Vagina (tissue), 2 donors: ENCODE measurements at places on chromosomes 3 and 15. TPM values are rescaled to one million over a fixed set of nuclear protein-coding genes. Genes with fewer than 3 reads are reported as not detected.
A peak's percentile ranks its signal among the peaks of the same experiment; 100 is the strongest.

Gene RARRES1
- 742 TPM for total RNA-seq

DNA sequence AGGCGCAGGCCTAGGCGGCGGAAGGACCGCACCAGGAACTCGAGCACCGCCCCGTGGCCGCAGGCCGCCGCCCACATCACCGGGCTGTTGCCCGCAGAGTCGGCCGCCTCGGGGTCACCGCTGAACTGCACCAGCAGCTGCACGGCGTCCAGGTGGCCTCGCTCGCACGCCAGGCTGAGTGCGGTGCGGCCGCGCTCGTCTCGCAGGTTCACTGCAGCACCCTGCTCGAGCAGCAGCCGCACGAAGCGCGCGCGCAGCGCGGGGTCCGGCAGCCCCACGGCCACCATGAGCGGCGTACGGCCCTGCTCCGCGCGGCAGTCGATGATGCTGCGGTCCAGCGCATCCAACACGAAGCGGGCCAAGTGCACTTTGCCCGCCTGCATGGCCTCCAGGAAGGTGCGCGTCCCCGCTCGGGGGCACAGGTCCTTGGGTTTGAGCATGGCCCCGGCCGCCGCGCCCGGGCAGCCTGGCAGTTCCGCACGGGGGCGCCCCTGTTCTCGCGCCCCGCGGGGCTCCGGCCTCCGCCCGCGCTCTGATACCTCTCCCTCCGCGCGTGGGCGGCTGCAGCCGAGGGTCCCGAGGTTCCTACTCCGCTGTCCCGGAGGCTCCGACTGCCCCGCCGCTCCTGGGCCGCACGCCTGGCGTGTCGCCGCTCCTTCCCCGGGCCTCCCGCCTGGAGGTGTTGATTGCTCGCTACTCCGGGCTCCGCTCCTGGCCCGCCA is 556 bp downstream of the ANKRD63 start:
- DNase-seq, result no peak

GRCh38 chr15:74403991-74404563 is 29.7 kb downstream of the SEMA7A start:
- DNase-seq, result no peak

- DNase-seq, result no peak
Measured at GRCh38 chr3:49313896-49314688, 25.8 kb downstream of the USP4 start.

Gene ARPP21
- total RNA-seq, result not detected

Gene PPP1R14D
- total RNA-seq, result not detected

GRCh38 chr3:88013592-88013991 is 45.2 kb downstream of the CGGBP1 start:
- DNase-seq, result no peak

DNA sequence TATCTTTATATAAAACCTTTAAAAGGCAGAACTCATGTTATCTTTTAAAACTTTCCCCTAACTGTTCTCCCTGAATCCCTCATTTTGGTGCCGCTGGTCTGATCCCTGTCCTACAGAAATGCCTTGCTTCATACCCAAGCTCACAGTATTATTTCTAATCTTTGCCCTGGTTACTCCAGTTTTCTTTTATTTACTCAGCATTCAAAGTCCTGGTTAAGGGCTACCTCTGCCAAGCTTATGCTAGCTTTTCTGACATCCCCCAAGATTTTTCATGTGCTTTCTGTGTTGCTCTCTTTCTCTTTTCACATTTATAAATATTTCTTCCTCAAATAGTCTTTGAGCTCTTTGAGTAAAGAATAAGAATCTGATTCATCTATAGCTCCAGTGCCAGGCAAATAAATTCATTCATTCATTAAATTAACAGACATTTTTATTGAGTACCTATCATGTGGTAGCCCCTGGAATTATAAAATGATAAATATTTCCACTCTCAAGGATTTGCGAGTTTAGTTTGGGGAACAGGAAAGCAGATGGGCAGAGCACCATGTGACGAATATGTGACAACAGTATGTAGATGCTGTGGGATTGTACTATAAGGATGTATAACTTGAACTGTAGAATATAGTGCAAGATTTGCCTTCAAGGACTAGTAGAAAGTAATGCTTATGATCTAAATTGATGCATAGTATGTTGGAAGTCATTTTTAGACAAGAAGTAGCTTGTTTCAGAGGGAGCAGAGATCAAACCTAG is 247.5 kb downstream of the LPP start:
- DNase-seq, result no peak

- no peak for DNase-seq
Measured at GRCh38 chr3:176967522-176967921, 229.8 kb downstream of the TBL1XR1 start.

Gene TIPIN
- total RNA-seq, result 7.9 TPM

DNA sequence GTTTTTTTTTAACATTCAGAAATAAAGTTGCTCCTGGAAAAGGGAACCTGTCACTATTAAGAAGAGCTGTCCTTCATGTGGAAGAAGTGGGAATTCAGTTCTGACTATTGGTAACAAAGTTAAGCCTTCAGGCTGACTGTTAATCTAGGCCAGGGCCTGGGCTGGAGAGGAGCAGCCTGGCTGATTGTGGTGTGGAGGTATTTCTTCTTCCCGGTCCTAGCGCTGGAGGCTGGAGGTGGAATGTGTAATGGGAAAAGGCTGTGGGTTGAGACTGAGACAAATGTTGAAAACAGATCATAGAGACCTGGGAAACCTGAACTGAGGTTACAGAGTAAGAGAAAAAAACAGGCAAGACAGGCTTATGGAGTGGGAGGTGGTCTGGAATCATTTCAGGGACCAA is 23.8 kb upstream of the SH3BP5 start:
- no peak for DNase-seq

Gene AGBL1
- not detected for total RNA-seq

Gene TNFAIP8L3
- total RNA-seq, result 21.9 TPM

Gene TBC1D23
- total RNA-seq, result 56.5 TPM

GRCh38 chr15:86439614-86440013 is 359.9 kb downstream of the AGBL1 start:
- DNase-seq, result no peak

- DNase-seq, result no peak
Measured at GRCh38 chr3:72238010-72238691, 453.2 kb upstream of the PROK2 start.

DNA sequence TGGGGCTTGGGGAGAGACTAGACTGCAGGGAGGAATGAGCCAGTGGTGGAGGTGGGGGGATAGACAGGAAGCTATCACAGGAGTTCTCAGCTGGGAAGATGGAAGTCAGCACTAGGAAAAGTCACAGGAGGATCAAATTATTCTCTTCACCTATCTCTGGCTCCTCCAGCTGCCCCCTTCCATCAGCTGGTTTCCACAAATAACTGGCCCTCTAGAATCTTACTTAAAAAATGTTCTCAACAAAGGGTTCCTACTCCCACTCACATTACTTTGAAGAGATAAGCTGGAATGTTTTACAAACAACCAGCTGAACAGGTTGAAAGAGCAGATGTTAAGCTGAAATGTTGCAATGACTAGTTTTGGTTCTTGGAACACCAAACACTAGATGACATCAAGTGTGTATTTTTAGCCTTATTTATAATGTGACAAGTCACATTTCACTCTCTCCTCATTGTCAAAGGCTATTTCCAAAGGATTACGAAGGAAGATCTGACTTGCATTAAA is 102.7 kb upstream of the AADACL2 start:
- DNase-seq, result no peak

- DNase-seq, result no peak
Measured at GRCh38 chr3:53495520-53496391, 1.3 kb downstream of the CACNA1D start.

DNA sequence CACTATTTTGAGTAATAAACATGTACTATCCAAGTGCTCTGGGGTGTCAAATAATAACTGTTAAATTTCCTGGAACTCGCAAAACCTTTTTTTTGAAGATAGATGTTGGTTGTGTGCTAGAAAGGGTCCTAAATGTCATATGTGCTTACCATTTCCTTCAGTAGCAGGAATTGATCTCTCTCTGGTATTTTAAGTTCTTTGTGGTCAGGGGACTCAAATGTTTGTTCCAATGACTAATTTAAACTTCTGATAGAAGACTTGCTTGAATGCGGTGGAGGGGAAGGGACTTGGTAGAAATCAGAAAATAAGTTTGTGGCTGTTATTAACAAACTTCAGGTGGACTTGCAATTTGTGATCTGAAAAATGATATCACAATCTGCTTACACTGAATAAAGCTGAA is 26.8 kb downstream of the ARIH2 start:
- no peak for DNase-seq

Gene PP2D1
- total RNA-seq, result not detected

GRCh38 chr15:35020974-35021373 is 32.9 kb upstream of the ZNF770 start:
- no peak for DNase-seq

DNA sequence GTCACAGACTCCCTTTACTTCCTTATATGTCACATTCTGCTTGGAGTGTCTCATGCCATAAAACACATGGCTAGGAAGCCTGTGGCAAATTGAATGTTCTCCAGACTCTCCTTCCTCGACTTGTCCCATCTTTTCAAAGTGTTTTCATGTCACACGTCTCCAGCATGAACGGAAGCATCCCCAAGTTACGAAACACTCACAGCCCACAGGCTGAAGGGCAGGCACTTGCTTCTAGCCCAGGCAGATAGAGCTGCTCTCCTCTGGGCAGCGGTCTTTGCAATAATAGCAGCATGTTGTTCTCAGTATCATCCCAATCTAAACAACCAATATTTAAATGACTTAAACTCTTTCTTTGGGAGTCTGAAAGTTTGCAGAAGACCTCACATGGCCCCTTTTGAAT is 85.3 kb upstream of the ADAMTS9 start:
- DNase-seq, result no peak

- peak; percentile 67 for DNase-seq
Measured at GRCh38 chr15:100095541-100096247, 246.1 kb downstream of the ADAMTS17 start.

- no peak for DNase-seq
Measured at GRCh38 chr3:31226346-31226745, 306.4 kb upstream of the STT3B start.

Gene ARIH2
- 59.4 TPM for total RNA-seq

DNA sequence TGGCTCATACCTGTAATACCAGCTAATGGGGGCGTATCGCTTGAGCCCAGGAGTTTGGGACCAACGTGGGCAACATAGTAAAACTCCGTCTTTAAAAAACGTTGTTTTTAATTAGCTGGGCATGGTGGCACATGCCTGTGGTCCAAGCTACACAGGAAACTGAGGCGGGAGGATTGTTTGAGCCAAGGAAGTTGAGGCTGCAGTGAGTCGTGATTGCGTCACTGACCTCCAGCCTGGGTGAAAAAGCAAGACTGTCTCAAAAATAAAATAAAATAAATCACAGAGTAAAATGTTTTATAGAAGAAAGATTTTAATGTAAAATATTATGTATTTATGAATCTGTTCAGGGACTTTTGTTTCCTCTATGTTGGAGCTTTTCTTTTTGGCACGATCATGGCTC is 15.3 kb upstream of the STRIT1 start:
- no peak for DNase-seq

GRCh38 chr15:62821384-62822131 is 221.0 kb upstream of the TPM1 start:
- DNase-seq, result no peak

DNA sequence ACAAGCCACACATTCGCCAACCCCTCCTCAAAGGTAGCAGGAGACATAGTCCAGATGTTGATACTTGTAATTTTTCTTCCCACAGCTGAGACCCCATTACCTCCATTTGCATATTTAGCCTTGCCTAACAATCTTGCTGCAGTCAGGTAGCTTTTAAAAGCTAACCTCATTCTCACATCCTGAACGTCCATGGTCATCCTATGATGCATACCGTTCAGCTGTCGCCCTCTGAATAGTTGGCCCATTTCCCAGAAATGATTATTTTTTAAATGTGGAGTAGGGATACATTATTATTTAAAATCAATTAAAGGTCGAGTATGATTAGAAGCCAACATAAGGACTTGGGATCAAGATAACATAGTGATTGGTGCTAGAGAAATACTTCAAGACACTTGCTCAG is 165.0 kb downstream of the MEX3B start:
- no peak for DNase-seq

DNA sequence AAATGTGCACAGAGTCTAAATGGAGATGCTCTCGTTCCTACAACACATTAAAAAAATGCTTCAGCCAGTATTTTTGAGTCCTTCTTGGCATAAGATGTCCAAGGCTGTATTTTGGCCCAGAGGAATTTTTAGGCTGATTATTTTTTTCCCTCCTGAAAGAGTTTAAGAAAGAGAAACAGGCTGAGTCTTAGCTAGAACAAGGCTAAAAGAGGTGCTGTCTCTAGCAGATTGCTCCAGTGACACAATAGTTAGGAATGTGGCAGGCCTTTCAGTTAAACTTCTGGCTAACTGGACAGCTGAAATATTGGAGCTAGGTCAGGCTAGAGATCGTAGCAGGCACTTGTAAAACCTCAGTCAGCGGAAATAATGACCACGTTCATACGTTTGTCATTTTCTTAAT is 271.4 kb upstream of the RARB start:
- no peak for DNase-seq

GRCh38 chr15:90839187-90840071 is 29.0 kb upstream of the FURIN start:
- DNase-seq, result no peak

GRCh38 chr3:71724584-71725270 is 475 bp downstream of the EIF4E3 start:
- DNase-seq, result no peak

DNA sequence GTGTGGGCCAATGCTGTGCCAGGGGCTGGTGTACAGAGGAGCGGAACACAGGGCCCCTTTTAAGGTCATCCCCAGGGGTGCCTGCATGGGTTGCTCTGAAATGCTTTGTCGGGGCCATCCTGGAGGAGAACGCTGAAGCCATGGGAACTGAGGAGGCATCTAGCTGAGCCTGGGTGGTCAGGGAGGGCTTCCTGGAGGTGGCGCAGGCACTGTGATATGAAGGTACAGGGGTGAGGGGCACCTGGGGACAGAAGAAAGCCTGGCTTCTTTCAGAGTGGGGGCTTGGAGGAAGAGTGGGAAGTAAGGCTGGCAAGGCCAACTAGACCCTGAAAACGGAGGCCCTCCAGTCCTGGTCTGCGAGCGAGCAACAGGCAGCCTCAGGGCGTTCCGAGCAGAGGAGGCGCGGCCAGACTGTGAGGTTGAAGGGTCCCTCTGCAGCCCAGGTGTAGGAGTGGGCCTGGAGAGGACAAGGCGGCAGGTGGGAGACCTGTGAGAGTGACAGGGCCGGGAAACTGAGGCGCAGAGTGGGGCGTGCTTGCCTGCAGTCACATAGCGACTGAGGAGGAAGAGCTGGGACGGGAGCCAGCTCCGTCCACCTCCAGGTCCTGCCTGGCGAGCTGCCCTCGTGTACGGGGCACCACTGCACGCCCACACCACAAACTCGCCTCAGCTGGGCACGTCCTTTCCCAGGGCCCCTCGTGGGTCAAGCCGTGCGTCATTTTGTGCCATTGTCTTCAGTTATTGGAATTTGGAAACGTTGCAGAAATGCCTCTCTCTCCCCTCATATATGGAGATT is 4.1 kb downstream of the FBLN2 start:
- no peak for DNase-seq

DNA sequence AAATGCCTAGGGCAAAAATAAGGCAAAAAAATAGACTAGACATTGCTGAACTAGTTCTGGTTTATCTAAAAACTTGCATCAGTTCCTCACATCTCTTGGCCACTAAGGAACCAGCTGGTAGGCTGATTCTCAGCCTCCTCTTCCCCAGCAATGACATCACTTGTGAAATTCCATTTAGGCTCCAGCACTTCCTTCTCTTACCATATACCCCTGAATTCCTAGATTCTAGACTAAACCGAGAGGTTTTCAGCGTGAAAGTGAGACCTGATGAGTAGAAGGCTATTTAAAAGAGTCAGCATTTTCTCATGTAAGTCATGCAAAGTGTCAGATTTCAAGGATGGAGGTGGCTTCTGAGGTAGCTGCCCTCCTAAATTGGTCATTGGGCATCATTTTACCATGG is 247.1 kb upstream of the CDIN1 start:
- no peak for DNase-seq

- DNase-seq, result no peak
Measured at GRCh38 chr3:170974872-170975271, 51.6 kb downstream of the SLC2A2 start.

Gene CLDN18
- not detected for total RNA-seq

Gene PTX3
- total RNA-seq, result 29.2 TPM
